ENCODE measurements at places on chromosomes 7 and 10.
A peak's percentile ranks its signal among the peaks of the same experiment; 100 is the strongest.

DNA sequence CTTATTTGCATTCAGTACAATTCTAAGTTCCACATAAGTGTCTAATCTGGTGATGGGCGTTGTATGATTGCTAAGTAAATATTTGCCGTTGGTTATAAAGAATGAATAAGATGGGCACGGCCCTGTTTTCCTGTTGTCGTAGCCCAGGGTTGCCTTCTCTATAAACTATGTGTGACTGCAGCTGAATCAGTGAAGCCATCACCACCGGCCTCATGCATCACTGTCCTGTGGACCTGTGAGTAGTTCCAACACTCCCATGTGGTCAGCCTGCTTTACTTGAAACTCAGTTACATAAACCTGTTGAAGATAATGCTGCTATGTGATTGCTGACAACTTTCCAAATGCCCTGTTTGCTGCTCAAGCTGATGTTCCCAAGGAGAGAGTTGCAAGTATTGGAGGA lies 21.6 kb upstream of the KLF6 start:
- no peak for DNase-seq

GRCh38 chr7:38660427-38661099 lies 29.4 kb upstream of the AMPH start:
- DNase-seq, result no peak

- no peak for DNase-seq
These were observed 590 bp downstream of the COL26A1 start for GRCh38 chr7:101363196-101363733.

DNA sequence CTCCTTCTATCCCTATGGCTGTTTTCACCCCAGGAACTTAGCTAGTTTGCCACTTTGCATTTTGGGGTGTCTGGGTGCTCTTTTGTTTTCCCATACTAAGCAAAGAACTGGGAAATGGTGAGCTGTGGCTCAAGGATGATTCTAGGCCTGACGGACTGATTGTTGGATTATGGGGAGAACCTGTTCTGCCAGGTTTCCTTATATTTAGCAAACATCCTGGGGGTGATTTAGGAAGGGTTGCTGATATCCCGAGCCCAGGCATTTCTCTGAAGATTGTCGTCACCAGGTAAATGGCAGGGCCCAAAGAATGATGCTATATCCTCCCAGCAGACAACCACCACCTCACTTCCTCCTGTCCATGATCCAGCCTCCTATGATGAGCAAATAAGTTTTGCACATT lies 72.1 kb upstream of the GRB10 start:
- no peak for DNase-seq

DNA sequence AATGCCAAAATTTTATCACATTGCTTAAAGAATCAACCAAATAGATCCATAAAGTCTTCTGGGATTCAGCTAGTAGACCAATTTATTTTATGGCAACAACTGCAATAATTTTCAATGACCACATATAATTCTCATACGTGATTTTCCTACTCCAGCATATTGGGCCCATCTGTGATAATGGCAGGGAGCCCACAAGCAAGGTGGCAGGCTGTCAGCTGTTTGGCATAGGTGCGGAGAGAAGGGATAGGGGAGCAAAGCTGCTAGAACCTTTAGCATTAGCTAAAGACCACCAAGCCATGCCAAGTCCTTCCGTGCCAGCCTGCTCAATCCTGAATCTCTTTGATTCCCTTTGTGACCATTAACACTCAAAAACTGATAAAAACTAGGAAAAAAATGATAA lies 721.2 kb downstream of the XPNPEP1 start:
- no peak for DNase-seq

DNA sequence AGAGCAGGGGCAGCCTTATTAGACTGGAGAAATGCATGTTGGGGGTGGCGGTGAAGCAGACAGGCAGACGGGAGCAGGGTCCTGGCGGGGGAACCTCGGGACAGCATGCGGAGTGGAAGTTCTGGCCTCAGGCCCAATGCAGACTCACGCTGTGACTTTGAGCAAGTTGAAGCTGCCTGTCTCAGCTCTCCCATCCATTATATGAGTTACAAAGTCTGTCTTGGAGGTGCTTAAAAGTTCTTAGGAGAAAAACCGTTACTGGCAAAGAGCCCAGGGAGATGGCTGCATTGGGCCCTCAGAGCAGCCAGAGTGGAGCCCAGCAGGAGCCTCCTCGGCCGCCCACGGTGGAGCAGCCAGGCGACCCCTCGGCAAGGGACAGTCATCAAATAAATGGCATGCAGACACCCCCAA lies 509.5 kb downstream of the PLXNA4 start:
- DNase-seq, result peak; percentile 52

DNA sequence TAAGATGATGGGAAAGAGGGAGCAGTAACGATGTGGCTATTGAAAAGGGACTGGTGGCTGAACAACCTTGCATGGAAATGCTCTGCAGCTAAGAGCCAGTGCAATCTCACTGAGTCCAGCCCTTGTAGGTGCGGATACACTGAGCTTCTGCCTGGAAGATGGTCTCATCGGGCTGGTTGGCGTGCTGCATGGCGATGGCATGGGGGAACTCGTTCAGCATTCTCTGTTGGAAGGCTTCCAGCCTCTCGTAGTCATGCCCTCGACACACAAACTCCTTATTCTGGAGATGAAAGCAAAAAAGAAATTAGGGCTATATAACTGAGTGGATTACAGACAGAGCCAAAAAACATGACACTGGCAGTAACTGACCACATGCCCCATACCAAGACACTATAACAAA lies 197.8 kb upstream of the IMMP2L start:
- DNase-seq, result no peak

- peak; percentile 46 for DNase-seq
These were observed 47.4 kb upstream of the PRKAR1B start for GRCh38 chr7:774161-775109.

GRCh38 chr10:18312374-18313139 lies 172.3 kb downstream of the CACNB2 start:
- no peak for DNase-seq

- no peak for DNase-seq
These were observed 216.0 kb downstream of the RPS24 start for GRCh38 chr10:78249690-78250089.

All from uterus (tissue), 4 donors.